NCI-H187 treated with DMSO at 0.1 percent for 48 hours (cell line): ENCODE measurements at places on chromosomes 5 and 9.

DNA sequence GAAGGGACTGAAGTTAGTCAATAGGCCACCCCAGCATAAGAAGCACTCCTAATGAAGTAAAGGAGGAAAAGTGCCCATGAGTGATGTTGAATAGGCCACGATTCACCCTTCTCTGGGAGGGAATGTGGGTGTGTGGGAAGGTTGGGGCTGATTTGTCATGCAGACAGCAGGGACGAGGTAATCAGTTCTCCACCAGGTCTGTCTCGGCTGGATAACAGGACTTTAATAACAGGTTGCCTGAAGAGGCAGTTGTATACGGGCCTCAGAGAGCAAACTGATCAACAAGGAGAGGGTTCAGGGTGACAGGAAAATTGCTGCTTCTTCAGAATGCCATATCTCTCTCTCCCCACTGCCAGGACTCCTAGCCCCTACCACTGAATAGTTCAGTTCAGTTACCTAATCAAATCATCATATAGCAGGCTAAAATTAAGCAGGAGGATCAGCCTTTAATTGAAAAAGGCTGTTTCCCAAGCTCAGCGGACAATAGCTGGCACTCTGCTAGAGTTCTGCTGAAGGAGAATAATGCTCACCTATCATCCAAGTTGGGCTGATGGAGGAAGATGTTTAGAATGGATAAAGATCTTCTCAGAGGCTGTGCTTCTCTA, 43.6 kb upstream of the SMIM32 start:
- DNase-seq: no peak

DNA sequence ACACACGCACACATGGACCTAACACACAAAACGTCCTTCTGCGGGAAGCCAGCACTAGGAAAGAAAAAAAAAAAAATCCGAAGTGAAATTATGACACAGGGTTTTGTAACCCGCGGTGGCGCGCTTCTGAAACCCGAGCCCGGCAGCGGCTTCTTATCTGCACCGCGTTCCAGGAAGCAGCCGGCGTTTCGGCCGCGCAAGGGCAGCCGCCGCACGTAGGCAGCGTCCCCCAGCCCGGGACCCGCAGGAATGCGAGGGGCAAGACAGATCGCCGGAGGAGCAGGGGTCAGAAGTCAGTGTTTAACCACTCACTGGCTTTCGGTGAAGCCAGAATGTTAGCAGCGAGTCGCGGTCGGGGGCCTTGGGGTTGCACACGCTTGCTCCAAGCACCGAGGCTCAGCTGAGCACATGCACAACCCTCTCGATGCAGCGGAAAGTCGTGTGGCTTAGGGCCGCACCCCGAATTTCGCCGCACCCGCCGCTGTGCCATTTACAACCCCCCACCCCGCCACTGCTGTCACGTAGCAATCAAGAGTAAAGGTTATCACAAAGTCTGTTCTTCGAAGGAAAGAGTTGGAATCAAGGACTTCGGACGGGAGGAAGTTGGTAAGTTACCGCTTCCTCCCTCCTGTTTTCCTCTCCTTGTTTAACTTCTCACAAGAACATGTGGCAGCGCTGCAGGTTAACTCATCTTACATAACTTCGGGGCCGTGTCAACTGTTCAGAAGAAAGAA, 167.9 kb downstream of the AUH start:
- DNase-seq: no peak

DNA sequence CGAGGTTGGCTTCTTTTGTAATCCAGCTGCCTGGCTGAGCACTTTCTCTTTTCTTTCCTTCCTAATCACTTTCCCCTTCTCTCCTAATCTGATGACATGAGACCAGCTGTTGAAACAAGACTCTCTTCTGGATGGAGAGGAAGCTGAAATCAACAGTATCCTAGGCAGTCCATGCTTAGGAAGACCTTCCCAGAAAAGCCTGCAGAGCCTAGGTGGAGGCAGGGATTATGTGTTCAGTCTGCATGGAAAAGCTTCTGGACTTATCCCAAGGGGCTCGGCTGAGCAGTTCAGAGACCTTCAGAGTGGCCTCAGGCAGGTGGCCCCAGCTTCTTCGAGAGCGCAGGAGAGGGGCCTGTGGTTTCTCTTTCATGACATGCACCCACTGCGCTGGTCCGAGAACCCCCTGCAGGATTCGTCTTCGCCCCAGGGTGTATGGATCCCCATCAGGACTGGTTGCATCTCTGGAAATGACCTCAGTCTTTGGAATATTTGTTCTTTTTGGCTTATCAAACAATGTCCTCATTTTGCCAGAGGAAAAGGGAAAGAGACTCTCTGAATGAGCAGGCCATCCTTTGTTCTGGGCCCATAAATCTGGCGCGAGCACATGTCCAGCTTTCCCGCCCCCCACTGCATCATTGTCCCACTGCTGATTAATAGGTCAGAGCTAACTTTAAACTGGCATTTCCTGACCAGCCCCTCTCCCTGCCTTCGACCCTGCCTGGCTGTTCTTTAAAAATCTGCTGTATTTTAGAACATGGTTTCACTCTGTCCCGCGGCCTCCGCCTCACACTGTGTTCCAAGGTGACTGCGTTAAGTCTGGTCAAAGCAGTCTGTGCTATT, 177.9 kb upstream of the KLF4 start:
- no peak for DNase-seq

DNA sequence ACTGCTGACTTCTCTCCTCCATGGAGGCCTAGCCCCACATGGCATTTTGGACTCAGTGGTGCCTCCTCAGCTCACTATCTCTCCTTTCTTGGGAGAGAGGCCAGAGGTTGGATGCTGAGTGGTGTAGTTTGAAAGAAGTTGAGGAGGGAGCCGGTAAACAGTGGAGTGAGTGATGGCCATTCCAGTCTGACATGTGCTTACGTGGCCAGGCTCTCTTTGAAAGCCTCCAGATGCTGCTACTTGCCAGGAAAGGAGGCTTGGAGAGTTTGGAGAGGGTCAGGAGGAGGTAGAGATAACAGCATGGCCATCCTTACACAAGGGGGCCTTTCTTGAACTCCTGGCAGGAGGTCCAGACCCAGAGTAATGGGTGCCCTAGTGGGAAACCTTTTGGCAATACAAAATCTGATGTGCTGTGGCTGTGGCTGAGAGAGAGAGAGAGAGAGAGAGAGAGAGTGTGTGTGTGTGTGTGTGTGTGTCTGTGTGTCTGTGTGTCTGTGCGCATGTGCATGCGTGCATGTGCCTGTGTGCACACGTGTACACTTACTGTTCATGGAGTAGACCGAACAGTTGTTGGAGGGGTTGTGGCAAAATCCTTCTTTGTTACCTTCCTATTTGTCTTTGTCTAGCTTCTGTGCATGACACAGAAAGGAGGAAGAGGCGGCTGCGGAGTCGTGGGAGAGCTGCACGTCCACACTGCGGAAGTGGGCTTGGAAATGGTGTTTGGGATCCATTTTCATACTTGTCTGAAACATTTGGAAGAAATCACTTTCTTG, 37.8 kb downstream of the RALGPS1 start:
- DNase-seq: no peak

- no peak for DNase-seq
These were observed 251.2 kb upstream of the RORB start for GRCh38 chr9:74245866-74246497.

GRCh38 chr5:35145691-35146317, 84.5 kb downstream of the PRLR start:
- no peak for DNase-seq

DNA sequence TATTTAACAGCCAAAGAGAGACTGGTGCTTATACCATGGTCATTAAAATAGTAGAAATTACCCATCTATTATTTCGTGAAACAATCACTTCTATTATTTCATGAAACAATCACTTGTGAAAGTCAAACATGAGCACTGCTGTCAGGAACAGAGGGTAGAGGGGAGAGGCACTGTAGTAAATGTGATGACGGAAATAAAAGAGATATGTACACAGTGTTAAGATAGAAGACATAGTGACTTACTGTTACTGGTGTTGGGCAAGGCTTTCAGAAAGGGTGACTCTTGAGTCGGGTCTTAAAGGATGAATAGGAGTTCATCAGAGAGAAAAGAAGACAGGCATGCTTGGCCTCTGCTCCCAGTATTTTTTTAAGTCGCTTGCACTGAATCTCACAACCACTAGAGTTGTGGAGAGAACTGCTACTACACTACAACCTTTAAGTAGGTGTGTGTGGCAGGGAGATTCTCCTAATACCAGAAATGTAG, 162.6 kb upstream of the GNA14 start:
- DNase-seq: no peak

GRCh38 chr9:92422611-92423338, 1.5 kb downstream of the OMD start:
- DNase-seq: no peak

GRCh38 chr5:170769246-170769645, 14.3 kb upstream of the GABRP start:
- DNase-seq: no peak

DNA sequence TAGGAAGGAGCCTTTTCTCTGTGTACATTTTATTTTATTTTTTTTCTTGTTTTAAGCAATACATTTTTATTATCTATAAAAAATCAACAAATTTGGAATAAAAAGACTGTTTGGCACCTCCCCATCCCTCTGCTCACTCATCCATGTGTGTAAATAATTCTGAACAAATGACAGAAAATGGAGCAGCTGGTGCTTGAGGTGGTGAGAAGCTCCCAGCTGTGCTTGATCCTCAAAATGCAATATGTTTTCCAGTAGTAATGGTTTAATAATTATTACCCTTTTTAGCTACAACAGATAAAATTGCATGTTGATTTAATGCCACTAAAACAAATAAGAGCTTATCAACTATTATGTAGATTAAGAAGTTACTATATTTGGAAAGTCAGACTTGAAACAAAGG, 132.5 kb downstream of the CDH18 start:
- no peak for DNase-seq

DNA sequence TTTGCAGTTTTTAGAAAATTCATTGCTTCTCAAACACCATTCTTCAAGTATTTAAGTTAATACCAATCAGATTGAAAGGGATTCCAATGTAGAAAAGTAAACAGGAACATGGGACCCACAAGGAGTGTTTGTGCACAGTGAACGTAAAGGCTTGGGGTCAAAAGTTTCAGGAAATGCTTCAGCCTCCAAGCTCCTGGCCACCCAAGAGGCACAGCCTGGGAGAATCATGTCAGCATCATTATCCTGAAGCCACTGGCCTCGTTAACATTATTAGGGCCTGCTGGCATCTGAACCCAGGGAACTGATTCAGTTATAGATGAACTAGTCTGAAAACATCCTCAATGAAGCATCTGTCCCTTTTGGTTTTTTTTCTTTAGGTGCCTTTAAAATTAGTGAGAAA, 122.9 kb downstream of the NXNL2 start:
- no peak for DNase-seq

DNA sequence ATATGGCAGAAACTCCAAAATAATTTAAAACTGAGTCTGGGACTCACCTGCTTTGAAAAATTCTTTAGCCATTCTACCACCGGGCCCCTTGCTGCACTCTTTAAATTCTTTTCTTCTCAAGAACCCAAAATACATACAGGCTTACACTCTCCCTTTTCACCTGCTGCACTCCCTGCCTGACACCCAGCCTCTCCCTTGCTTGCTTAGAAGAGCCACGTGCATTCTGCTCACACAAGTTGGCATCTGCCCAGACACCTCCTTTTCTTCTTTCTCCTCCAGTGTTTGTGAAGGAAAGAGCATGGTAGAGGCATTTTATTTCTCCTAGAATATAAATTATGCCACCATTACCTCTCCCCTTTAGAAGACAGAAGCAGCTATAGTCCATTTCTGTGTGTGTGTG, 39.0 kb upstream of the AOPEP start:
- peak; percentile 3 for DNase-seq

DNA sequence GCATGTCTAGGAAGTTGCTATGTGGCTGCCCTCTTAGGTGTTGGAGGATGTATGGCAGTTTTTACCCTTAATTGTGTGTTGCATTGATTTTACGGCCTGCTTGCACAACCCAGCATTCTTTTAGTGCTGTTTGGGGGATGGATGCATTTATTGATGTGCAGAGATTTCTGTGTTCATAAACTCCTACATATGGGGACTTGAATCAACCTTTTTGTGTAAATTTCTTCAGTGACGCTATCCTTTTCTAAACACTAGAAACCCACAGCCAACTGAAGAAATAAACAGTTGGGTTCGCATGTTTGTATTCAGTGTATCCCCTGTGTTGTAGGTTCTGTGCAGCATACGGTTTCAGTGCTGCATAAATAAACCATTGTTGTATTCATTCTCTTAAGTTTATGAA, 263.7 kb downstream of the RASEF start:
- no peak for DNase-seq

GRCh38 chr9:120212153-120212852, 367.7 kb downstream of the CDK5RAP2 start:
- DNase-seq: no peak

GRCh38 chr5:167442922-167443321, 848.5 kb upstream of the WWC1 start:
- no peak for DNase-seq

- DNase-seq: no peak
These were observed 4.1 kb downstream of the SYNPO start for GRCh38 chr5:150644514-150644913.

DNA sequence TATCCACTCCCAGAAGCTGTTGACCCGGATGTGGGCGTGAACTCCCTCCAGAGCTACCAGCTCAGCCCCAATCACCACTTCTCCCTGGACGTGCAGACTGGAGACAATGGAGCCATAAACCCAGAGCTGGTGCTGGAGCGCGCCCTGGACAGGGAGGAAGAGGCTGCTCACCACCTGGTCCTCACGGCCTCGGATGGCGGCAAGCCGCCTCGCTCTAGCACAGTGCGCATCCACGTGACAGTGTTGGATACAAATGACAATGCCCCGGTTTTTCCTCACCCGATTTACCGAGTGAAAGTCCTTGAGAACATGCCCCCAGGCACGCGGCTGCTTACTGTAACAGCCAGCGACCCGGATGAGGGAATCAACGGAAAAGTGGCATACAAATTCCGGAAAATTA, 834 bp downstream of the PCDHGA8 start:
- no peak for DNase-seq

- no peak for DNase-seq
These were observed 14.6 kb downstream of the HK3 start for GRCh38 chr5:176884571-176884890.

DNA sequence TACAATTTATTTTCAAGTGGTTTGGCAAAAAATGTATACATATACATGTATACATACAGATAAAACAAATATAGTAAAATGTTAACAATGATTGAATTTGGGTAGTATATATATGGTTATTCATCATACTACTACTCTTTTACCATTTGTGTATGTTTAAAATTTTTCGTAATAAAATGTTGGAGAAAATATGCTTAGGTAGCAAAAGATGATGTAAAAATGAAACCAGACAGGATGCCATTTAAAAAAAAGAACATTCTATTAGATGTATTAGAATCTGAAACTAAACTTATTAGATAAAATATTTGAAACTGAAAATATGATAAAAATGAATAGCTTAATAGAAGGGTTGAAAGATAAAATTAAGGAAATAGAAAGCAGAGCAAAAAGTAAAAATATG, 144.9 kb upstream of the FER start:
- DNase-seq: no peak
